ENCODE measurements at places on chromosomes 5 and 9. TPM values are rescaled to one million over a fixed set of nuclear protein-coding genes. Genes with fewer than 3 reads are reported as not detected.

Gene SLC45A2
- total RNA-seq = 0.68 TPM

Gene DNAJC25
- total RNA-seq = 15.7 TPM

Gene CCNI2
- total RNA-seq = 5.6 TPM

DNA sequence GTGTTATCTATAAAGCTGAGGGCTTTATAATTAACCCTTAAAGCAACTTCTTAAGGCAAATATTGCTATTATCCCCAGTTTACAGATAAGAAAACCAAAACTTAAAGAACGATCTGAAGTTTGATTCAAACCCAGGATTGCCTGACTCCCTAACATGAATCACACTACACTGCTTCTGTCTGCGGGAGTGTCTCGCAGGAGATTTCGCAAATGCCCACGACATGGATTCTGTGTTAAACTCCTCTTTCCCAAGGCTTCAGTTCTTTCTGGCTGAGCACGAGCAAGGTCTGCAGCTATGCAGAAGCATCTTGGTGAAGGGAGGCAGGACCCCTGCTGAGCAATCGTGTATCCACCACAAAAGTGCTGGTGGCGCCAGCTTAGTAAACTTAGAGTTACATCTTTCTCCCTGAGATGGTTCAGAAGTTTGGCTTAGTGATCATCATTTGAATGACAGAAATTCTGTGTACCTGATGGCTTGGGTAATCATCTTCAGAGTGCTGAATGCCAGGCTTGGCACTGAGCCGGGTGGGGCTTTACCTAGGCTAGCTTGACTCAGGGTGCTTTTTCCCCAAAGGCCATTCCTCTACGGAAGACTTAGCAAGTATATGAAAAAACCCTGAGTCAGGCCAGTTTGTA, 81.4 kb upstream of the PIK3R1 start:
- ATAC-seq = no peak

- ATAC-seq = no peak
Measured at GRCh38 chr9:99172124-99173091, 49.3 kb downstream of the ALG2 start.

GRCh38 chr5:136001466-136001981, 27.3 kb upstream of the TGFBI start:
- ATAC-seq = peak; percentile 53
